Stimulated activated CD4-positive, alpha-beta T cell treated with anti-CD3 and anti-CD28 coated beads, Interleukin-12 subunit alpha, Interleukin-12 subunit beta, amount 100 ng/mL, for 4 hours (primary cell): ENCODE measurements at places on chromosomes 12 and 14.

GRCh38 chr14:75944607-75945241, 37.1 kb downstream of the TGFB3 start:
- DNase-seq, result no peak

GRCh38 chr12:81078469-81079196, 754 bp downstream of the ACSS3 start:
- no peak for DNase-seq

GRCh38 chr14:51789596-51789995, 70.8 kb upstream of the GNG2 start:
- DNase-seq, result no peak

GRCh38 chr12:10634427-10634826, 21.0 kb upstream of the MAGOHB start:
- no peak for DNase-seq

GRCh38 chr14:20195911-20196310, 5.2 kb downstream of the OR11G2 start:
- DNase-seq, result no peak

- no peak for DNase-seq
Measured at GRCh38 chr14:90883197-90883596, 67.0 kb upstream of the TTC7B start.

GRCh38 chr14:61927520-61927919, 165.3 kb downstream of the SNAPC1 start:
- DNase-seq, result no peak

GRCh38 chr14:61257469-61258057, 23.6 kb downstream of the TMEM30B start:
- no peak for DNase-seq

DNA sequence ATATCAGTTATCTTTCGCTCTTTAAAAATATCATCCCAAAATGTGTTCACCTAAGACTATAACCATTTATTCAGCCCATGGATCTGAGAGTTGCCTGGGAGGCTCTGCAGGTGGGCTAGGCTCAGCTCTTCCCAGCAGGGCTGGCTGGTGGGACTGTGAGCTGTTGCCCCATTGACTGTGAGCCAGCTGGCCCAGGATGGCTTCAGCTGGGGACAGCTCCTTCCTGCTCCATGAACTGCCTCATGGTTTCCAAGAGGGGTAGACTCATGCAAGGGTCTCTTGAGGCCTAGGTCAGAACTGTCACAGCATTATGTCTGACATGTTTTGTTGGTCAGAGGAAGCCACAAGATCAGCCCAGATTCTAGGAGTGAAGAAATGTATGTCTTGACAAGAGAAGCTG, 114.1 kb upstream of the E2F7 start:
- DNase-seq, result no peak

GRCh38 chr14:55760789-55761566, 181.0 kb downstream of the KTN1 start:
- no peak for DNase-seq

DNA sequence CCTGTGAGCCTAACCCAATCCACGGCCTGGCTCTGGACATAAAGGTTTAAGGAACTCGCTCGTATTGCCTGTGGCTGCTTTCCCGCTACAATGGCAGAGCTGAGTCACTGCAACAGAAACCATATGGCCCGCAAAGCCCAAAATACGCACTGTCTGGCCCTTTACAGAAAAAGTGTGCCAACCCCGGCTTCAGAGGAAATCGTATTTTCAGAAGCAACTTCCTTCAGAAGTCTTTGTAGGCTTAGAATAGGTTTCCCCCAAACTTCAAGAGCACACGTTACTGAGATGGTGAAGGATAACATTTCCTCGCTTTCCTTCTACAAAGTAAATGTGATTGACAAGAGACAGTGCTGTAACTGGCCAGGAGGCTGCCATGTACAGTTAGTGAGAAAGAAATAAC, 34.8 kb upstream of the TESC start:
- DNase-seq, result peak; percentile 31

DNA sequence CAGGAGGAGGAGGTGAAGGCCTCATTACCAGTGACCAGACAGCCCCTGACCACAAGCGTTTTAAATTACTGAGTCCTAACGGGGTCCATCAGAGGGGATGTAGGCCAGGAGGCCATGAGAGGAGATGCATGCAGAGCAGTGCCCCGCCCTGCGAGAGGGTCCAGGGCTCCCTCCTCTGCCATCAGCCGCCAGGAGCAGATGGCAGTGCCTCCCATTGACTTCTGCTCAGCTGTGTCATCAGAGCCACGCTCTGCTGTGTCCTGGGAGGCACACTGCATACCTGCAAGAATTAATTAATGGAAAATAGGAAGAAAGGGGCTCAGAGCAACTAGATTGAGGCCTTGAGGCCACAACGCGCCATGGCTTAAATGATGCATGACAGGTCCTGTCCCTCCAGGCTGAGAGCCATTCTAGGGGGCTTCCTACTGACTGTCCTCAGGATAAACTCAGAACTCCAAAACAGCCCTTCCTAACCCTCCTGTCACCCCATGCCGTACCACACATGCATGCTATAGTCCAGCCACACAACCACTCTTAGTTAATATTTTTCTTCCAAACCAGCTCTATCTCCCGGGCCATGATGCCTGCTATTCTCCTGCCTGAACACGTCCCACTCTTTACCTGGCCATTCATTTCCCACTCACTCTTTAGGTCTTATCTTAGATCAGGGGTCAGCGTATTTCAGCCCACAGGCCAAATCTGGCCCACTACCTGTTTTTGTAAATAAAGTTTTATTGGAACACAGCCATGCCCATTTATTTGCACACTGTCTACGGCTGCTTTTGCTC, 235.8 kb downstream of the KSR2 start:
- DNase-seq, result no peak

GRCh38 chr12:26810330-26810729, 22.7 kb downstream of the ITPR2 start:
- no peak for DNase-seq

DNA sequence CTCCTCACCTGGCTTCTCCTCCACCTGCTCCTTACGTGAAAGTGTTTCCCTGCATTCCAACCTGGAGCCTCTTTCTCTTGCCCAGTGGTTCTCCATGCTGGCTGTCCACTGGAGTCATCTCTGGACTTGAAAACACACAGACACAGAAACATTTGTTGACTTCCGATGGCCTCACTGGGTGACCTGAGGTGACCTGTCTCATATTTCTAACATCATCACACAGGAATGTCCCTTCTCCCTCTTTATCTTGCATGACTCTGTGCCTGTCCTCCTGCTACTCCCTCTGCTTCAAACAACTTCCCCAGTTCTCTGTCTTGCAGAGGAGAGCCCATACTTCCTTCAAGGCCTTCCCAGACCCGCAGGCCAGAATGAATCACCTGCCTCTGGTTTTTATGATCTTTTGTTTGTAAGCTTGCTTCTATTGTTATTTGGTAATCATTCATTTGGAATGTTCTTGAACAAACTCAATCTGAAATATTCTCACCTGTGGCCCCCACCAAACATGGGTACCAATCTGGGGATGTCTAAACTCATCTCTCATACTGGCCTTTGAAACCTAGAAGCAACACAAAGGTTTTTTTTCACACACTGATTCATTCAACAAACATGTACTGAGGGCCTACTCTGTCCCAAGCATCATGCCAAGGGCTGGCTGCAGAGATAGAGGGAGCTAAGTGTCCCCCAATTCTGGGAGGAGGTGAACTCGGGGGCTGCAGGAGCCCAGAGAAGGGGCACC, 9.7 kb upstream of the RIN3 start:
- no peak for DNase-seq

- DNase-seq, result no peak
Measured at GRCh38 chr12:119177724-119178380, 879 bp upstream of the HSPB8 start.

GRCh38 chr12:56622535-56622934, 7.6 kb downstream of the BAZ2A start:
- no peak for DNase-seq

DNA sequence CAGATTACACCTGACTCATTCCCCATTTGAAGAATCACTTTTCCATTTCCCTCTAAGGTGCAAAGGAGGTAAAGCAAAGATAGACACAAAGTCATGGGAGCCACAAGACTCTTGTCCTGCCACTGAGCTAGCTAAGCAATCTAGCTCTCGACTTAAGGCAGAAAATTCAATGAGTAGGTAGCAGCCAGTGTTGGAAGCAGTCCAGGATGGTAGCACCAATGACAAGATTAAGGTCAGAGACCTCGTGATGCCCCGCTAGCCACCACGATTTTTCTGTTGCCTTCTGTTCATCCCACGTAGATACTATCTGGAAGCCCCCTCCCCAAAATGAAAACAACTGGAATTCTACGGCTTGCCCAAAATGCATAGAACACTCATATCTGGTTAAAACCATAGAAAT, 1.4 kb downstream of the VAMP1 start:
- DNase-seq, result no peak

- no peak for DNase-seq
Measured at GRCh38 chr12:46835785-46836184, 10.0 kb upstream of the SLC38A4 start.

- DNase-seq, result no peak
Measured at GRCh38 chr12:47547077-47547476, 158.8 kb downstream of the RPAP3 start.

GRCh38 chr12:93122569-93123091, 193.5 kb upstream of the EEA1 start:
- no peak for DNase-seq

DNA sequence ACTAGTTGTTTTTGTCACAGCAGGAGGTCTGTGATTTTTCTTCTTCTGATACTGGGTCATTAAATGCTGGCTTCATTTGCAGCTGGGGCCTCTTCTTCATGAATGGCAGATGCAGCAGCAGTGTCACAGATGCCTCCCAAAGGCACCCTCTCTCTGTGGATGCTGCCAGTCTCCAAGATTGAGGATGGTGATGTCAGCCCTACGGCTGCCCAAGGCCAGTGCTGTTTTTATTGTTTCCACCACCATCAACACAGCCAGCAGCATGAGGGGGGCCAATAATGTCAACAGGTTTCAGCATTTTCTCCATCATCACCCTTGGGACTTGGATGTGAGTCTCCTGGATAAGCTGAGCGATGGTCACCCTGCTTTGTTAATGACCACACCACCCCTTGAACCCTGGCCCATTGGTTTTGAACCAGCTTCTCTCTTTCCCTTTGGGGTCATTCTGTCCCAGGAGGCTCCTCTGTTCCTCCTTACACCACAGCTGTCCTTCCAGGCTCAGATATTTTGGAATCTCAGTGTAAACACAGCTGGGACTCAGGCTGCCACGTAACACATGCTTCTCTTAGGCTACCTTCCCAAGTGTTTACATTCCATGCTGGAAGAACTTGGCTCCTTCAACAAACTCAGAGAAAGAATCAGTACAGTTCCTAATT, 151.7 kb upstream of the DDHD1 start:
- no peak for DNase-seq

GRCh38 chr14:65993103-65993502, 493.1 kb upstream of the CCDC196 start:
- no peak for DNase-seq

GRCh38 chr12:100795800-100796179, 1.2 kb downstream of the ANO4 start:
- DNase-seq, result no peak

DNA sequence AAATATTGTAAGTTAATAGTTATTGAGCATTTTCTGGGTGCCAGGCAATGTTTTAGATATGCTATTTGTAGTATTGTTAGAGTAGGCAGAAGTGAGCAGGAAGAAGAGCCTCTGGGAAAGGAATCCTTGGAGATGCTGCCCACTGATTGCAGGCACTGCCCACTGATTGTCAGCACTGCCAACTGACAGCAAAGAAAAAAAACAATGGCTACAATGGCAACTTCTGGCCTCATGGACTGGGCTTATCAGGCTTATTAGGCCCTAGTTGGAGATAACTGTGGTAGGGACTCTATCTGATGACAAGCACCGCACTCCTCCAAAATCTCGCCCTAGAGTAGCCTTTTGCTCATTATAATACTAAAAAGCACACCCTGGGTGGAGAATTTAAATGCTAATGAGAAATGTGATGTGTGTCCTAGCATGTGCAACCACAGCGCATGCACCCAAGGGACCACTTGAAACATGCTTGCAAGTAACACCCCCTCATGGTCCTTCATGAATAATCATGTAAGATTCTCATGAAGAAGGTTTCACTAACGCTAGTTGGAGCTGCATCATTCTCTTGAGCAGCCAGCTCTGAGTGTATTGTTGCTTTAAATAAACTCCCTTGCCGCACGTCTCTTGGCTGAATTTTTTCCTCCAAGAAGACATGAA, 103.5 kb upstream of the PPP4R3A start:
- no peak for DNase-seq

DNA sequence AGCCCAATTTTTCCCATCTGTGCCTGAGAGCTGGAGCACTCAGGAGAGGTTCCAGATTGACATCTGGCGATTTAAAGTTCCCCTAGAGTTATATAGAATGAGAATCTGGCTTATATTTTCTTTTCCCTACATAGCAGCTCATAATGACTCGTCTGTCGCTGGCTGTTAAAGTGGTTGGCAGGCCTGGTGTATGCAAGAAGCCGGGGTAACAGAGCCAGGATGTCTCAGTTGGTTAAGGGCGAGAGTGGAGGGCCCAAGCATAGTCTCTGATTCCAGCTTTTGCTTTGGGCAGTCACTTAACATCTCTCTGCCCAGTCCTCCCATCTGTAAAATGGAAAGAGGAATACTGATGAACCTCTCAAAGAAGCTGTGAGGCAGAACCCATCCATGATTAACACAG, 751.6 kb downstream of the NOVA1 start:
- DNase-seq, result no peak

DNA sequence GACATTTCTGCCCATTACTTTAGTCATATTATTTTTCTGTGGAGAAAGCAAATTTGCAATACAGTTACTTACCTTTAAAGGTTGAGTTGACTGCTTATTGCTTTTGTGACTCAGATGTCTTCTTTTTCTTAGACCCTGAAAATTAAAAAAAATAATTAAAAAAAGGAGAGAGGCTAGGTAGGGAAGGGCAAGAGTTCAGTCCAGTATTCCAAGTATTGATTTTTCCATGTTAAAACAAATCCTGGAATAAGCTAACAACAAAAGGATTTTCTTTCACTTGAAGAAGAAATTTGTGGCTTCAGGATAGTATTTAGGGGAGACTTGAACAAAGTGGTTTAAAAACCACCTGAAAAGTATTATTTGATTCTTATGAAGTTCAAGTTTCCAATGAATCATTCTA, 49.4 kb downstream of the LMNTD1 start:
- DNase-seq, result no peak

DNA sequence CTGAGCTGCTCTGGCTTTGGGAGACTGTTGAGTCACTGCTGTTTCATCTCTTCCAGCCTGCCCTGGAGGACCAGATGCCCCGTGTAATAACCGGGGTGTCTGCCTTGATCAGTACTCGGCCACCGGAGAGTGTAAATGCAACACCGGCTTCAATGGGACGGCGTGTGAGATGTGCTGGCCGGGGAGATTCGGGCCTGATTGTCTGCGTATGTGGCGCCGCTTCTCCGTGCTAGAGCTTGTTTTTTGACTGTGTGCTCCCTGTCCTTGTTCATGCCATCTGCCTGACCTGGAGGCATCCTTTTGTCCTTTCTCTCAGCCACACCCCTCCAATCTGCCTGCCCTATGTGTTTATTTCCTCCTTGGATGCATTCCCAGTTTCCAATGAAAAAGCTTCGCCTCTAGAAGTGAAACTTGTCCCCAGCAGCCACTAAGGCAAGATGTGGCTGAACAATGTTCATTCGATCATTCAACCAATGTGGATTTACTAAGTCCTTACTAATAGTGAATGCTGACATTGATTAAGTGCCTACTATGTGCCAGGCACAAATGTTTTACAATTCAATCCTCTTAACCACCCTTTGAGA, 98.6 kb downstream of the NT5DC3 start:
- no peak for DNase-seq

GRCh38 chr12:93763746-93764147, 86.6 kb downstream of the CRADD start:
- DNase-seq, result no peak
